ENCODE measurements at places on chromosomes 2 and 18. TPM values are rescaled to one million over a fixed set of nuclear protein-coding genes. Genes with fewer than 3 reads are reported as not detected.
A peak's percentile ranks its signal among the peaks of the same experiment; 100 is the strongest.

NEB gene
- 0.30 TPM for total RNA-seq

- DNase-seq = no peak
These were observed 297.5 kb upstream of the CRIM1 start for GRCh38 chr2:36058076-36058475.

DNA sequence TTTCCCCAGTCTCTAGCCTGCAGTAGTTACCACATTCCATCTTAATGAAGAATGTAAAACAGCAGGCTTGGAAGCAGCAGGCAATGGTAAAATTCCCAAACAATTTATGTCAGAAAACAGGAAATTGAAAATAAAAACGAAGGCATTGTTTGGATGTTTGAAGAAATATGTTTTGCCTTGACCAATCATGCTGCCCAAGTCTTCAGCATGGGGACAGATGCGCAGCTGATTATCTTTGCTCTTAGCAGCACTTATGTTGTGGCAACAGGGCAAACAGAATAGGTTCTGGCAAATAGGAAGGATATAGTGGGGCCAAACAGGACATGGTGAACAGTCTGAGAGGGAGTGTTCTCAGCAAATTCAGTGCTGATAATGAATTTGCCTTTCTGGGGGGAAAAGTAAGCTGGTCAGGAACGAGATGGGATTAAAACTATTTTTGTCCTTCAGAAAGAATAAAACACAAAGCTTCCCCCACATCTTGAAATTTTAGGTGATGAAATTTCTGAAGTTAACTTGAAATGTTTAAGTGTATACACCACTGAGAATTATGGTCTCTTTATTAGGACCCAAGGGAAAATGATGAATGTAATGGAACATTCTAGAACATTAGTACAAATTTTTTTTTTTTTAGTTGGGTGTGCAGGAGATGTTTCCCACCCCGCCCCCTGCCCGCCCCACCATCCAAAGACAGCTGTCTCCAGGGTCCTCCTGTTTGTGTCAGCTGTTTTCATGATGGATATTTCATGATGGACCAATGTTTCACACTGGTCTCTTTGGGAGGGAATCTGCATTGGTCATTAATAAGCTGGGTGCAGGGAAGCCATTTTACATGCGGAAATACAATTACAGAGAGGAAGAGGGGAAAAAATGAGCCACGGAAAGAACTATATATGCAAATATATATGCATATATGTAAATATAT is 239.5 kb upstream of the REV1 start:
- DNase-seq = no peak

DNA sequence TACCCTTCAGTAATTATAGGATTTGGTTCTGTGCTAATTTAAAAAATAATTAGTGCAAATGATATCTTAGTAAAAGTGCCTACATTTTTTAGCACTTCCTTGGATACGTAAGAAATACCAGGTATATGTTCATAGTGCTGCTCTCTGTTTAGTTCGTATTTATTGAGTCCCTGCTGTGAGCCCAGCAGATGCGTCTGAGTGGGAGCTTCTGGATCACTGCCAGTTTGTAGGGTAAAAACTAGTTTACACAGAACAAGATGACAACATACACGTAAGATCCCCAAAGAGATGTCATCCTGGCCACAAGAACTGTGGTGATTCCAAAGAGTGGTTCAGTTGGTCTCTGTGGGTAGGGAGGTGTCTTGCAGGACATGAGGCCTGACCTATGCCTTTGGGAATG is 103.2 kb downstream of the CTIF start:
- no peak for DNase-seq

DNA sequence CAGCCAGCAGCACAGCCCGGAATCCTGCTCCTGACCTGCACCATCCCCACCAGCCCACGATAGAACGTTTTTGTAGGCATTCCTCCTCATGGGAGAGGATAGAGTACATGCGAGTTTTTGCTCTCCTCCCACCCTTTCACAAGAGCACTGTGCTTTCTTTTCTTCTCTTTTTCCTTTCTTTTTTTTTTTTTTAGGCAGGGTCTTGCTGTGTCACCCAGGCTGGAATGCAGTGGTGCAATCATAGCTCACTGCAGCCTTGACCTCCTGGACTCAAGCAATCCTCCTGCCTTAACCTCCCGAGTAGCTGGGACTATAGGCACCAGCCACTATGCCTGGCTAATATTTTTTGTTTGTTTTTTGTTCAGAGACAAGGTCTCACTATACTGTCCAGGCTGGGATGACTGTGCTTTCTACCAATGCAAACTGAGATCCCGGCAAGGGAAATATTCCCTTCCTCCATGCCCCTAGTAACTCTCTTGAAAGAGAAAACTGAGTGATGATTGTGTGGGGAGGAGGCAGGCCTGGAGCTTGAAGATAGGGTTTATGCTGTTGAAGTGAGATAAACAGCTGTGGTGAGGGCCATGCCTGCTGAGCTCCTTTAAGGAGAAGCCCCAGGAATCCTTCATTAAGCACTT is 82.6 kb upstream of the TXNDC2 start:
- no peak for DNase-seq

- DNase-seq = no peak
These were observed 546.5 kb upstream of the KLHL29 start for GRCh38 chr2:22838461-22838860.

DNA sequence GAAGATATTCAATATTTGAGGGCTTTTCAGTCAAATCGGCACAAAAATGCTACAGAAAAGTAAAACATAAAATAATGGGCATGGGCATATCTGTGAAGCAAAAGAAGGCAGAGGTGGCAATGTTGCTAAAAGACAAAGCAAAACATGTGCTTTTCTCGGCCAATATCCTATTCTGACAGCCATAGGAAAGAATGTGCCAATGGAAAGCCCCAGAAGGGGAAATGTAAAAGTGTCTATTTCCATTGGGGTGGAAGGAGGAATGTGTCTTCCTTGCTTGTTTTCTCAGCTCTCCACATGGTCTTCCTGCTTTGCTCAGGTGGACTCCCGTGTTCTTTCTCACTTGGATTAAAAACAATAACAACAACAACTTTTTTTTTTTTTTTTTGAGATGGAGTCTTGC is 13.7 kb upstream of the PER2 start:
- DNase-seq = no peak

GRCh38 chr18:32381761-32382160 is 88.9 kb downstream of the GAREM1 start:
- DNase-seq = no peak

GRCh38 chr2:231383416-231384108 is 11.9 kb upstream of the B3GNT7 start:
- no peak for DNase-seq

- no peak for DNase-seq
These were observed 39.4 kb upstream of the GALR1 start for GRCh38 chr18:77210249-77210648.

DNA sequence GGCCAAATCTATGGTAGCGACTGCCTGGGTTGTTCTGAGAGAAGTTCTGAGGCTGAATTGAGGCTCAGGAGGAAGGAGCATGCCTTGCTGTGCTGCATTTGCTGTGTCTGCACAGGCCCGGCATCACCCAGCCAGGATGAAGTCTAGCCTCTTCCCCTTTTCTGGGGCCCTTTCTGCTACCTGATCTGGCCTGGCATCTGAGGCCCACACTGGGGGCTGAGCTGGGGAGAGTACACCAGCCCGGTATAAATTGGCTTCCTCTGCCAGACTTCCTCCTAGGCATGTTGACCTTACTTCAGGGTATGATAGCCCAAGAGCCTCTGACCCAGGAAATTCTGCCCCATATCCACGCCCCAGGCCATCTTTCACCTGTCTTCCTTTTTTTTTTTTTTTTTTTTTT is 30.0 kb downstream of the MRPL35 start:
- peak; percentile 80 for DNase-seq

DNA sequence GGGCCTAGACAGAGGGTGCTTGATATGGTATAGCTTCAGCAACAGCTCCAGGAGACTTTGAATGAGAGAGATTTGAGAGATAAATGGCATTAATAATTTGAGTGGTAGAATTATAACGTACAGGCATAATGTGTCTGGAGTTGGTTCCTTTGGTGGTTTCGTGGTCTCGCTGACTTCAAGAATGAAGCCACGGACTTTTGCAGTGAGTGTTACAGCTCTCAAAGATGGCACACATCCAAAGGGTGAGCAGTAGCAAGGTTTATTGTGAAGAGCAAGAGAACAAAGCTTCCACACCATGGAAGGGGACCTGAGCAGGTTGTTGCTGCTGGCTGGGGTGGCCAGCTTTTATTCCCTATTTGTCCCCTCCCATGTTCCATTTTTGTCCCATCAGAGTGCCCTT is 23.1 kb downstream of the PDCD1 start:
- DNase-seq = no peak

GRCh38 chr2:85785871-85786270 is 32.1 kb downstream of the ATOH8 start:
- no peak for DNase-seq

GRCh38 chr2:230258483-230258882 is 32.9 kb downstream of the SP140 start:
- no peak for DNase-seq

DNA sequence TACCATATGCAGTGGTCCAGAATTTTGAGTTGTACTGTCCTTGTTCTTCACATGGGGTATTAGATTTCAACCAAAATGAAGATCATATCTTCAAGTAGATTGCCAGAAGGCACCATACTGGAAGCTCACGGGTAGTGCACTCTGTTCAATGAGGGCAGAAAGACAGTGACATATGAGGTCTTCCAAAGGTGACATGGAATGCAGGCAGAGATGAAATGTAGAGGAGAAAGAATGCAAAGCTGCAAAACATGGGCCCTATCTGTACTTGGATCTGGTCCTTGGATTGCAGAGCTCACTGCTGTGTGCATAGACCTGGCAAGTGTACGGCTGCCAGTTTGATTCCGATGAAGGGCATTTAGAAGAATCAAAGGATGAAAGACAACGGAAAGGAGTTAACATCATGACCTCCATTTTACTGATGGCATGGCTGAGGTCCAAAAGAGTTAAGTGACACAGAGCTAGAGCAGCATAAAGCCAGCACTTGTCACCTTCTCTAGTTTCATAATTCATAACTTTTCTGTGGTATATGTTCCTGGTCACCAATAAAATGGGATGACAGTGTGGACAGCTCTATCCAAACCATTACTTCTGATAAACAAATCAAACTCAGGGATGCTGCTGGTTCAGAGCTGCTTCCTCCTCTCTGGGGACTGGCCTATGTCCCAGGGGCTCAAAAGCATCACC is 64.7 kb downstream of the BCL2 start:
- no peak for DNase-seq

DNA sequence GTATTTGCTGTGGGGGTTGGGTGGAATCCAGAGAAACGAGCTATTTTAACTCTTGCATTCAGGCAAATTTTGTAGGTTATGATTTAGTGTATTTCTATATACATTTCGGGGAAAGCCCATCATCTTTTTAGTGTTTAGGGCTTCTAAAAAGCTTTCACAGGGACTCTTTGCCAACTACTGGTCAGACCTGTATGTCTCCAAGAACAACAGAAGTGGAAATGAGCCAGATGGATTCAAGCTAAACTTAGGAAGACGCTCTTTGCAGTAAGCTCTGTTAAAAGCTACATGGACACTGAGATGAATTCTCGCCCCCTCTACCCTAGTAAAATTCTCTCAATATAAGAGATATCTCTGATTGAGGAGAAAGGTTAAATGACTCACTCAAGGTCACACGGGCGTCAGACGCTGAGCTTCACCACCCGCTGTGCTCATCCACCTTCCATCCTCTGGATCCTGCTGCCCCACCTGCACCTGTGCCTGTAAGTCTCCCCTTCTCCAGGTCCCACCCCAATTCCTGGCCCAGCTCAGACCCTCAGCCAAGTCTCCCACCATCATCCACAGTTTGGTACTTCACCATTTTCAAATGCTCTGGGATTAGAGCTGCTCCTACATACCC is 85.6 kb downstream of the MARCHF4 start:
- no peak for DNase-seq

DNA sequence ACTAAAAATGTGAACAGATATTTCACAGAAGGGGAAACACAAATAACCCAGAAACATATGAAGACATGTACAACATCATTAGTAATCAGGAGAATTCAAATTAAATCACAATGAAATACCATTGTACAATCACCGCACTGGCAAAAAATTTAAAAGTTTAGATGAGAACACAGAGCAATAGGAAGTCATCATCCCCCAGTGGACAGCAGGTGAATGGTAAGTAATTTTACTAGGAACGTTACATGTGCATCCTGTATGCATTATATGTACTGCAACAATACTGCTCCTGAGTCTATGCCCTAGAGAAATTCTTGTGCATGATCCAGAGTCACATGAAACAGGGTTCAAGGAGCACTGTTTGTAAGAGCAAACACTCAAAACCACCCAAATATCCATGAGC is 713.8 kb downstream of the NRXN1 start:
- DNase-seq = no peak

DNA sequence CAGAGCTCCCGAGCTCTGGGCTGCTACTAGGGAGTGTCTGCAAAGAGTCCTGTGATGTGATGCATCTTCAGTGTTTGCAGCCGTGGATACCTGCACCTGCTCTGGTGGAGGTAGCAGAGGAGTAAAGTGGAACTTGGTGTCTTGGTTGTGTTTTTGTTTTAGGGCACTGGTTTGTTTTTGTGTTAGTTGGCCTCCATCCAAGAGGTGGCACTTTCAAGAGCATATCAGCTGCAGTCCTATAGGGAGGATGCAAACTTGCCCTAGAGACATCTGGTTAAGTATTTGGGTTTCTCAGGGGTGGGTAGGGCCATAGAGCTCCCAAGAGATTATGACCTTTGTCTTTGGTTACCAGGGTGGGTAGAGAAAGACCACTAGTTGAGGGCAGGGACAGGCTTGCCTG is 1249.0 kb upstream of the FAM98A start:
- no peak for DNase-seq

DNA sequence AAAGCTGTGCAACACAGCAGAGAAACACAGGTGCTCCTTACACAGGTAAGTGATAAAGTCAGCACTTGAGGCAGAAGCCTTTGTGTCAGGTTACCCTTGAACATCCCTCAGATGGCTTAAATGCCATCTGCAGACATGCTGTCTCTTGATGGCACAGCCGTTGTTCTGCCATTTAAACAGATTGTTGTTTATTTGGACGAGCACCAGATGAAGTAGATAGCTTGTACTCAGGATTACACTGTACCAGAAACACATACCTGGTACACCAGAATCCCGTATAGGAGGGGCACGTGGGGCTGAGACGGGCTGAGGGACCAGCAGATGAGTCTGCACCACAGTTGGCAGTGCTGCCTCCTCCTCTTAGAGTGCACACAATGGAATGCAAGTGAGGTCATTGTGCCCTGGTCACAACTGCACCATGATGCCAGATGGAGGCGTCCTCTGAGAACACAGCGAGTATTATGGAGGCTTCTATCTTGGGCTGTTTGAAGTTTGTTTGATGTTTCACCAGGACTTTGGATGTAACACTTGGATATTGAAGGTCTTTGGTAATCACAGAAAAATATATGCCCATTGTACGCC is 143.0 kb downstream of the TANC1 start:
- DNase-seq = no peak

All from OCI-LY7 (cell line).